ENCODE measurements at places on chromosomes 16 and 17. TPM values are rescaled to one million over a fixed set of nuclear protein-coding genes. Genes with fewer than 3 reads are reported as not detected.

DNA sequence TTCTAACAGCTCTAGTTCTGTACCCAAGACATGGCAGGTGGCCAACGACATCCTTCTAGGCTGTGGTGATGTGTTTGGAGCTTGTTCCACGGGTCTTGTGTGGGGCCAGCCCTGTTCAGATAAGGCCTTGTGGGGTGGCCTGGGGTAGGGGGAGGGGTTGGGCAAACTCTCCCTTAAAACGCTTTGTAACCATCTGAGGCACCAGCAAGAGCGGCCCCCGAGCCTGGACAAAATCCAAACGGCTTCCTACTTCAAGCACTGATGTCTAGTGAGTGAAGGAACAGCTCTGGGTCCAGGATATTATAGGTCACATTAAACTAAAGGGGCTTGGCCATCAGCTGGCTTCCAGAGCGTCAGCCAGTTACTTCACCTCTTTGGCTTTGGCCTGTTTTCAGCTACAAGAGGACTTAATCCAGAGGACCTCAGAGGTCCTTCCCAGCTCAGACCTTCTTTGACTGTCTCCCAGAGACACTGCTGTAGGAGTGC is 11.9 kb downstream of the SERPINF1 start:
- H3K27ac ChIP-seq: no peak overlapping the region
- H3K4me1 ChIP-seq: peaks cover 10% of the 10 kb centered on the region
- DNase-seq: no peak
- no peaks in the 10 kb centered on the region for H3K27me3 ChIP-seq
- peaks cover 7% of the 10 kb centered on the region for H3K36me3 ChIP-seq

GRCh38 chr16:65624229-65624628 is 502.4 kb upstream of the CDH11 start:
- DNase-seq: no peak
- H3K27ac ChIP-seq: no peak overlapping the region
- H3K4me3 ChIP-seq: no peak overlapping the region
- H3K4me1 ChIP-seq: no peaks in the 10 kb centered on the region
- H3K27me3 ChIP-seq: no peaks in the 10 kb centered on the region

GRCh38 chr17:79616801-79617200 is 6.0 kb upstream of the RBFOX3 start:
- no peaks in the 10 kb centered on the region for H3K36me3 ChIP-seq
- H3K4me3 ChIP-seq: no peak overlapping the region
- H3K27ac ChIP-seq: no peak overlapping the region
- H3K27me3 ChIP-seq: no peaks in the 10 kb centered on the region
- no peaks in the 10 kb centered on the region for H3K4me1 ChIP-seq

- no peaks in the 10 kb centered on the region for H3K4me1 ChIP-seq
- H3K27me3 ChIP-seq: no peaks in the 10 kb centered on the region
- H3K4me3 ChIP-seq: no peak overlapping the region
- no peak for DNase-seq
- H3K36me3 ChIP-seq: no peaks in the 10 kb centered on the region
Measured at GRCh38 chr16:69593751-69594255, 28.0 kb downstream of the NFAT5 start.

GRCh38 chr17:18261146-18261515 is 669 bp downstream of the MIEF2 start:
- peaks cover 45% of the 10 kb centered on the region for H3K4me1 ChIP-seq
- peaks cover 13% of the 10 kb centered on the region for H3K36me3 ChIP-seq
- peak overlapping the region; percentile 89 for H3K4me3 ChIP-seq
- no peak for DNase-seq
- no peaks in the 10 kb centered on the region for H3K27me3 ChIP-seq
- H3K27ac ChIP-seq: peak overlapping the region; percentile 86

The MFAP4 gene
- not detected for total RNA-seq

The PTGES3L gene
- 0.55 TPM for total RNA-seq

- H3K27ac ChIP-seq: no peak overlapping the region
- no peak overlapping the region for H3K4me3 ChIP-seq
- no peaks in the 10 kb centered on the region for H3K36me3 ChIP-seq
- no peak for DNase-seq
Measured at GRCh38 chr17:28367641-28368305, 2.3 kb downstream of the VTN start.

DNA sequence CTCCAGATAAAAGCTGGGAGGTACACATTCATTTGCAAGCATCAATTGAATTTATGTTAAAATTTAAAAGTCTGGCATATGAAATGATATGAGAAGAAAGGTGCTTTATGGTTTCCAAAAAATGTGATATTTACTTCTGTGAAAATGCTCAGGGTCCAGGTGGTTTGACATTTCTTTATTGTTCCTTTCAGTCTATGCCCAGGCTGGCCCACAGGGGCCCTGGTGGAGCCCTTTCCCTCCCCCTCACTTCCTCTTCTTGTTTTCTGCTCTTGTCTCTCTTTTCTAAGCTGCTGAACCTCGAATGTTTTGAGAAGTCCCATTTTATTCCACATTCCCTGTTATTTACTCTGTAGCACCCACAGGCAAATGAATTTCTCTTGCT is 127.8 kb downstream of the HS3ST3B1 start:
- H3K36me3 ChIP-seq: no peaks in the 10 kb centered on the region
- H3K27ac ChIP-seq: no peak overlapping the region
- H3K27me3 ChIP-seq: no peaks in the 10 kb centered on the region
- peaks cover 55% of the 10 kb centered on the region for H3K4me1 ChIP-seq
- H3K4me3 ChIP-seq: peak overlapping the region; percentile 71

The KRTAP2-2 gene
- total RNA-seq: not detected

DNA sequence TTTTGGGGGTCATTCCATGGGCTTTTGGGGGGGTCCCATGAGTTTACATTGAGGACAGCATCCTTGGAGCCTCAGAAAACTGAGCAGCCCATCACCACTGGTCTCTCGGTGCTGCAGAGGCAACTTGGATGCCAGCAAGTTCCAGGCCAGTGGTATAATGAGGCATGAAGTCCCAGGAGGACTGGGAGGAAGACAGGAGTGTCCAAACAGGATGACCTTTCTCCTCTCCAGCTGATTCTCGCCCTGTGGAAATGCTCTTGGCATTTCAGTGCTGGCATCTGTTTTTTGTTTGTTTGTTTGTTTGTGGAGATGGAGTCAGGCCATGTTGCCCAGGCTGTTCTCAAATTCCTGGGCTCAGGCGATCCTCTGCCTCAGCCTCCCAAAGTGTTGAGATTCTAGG is 347.6 kb downstream of the SNX29 start:
- no peaks in the 10 kb centered on the region for H3K36me3 ChIP-seq
- H3K4me3 ChIP-seq: no peak overlapping the region
- no peak overlapping the region for H3K27ac ChIP-seq
- no peaks in the 10 kb centered on the region for H3K27me3 ChIP-seq
- DNase-seq: no peak
- peaks cover 10% of the 10 kb centered on the region for H3K4me1 ChIP-seq

- no peak overlapping the region for H3K27ac ChIP-seq
- no peaks in the 10 kb centered on the region for H3K27me3 ChIP-seq
- no peaks in the 10 kb centered on the region for H3K36me3 ChIP-seq
- DNase-seq: no peak
- peaks cover 13% of the 10 kb centered on the region for H3K4me1 ChIP-seq
- no peak overlapping the region for H3K4me3 ChIP-seq
Measured at GRCh38 chr17:76789235-76789788, 51.4 kb downstream of the MFSD11 start.

The TEX19 gene
- not detected for total RNA-seq

DNA sequence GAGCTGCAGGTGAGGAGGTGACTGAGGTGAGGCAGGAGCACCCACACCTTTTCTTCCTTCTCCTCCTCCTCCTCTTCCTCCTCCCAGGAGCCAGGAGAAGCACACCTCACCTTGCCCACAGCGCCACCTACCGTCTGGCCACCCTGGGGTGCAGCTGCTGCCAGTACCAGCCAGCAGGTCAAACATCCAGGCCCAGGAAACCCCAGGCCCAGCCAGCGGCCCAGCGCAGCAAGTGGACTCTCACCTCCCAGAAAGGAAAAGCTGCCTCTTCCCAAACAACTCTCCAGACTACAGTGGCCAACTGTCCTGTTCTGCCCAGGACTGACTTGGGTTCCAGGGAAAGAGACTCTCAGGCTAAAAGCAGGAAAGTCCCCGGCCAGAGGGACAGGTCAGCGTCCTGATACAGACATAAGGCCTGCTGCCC is 22.7 kb downstream of the PEMT start:
- no peaks in the 10 kb centered on the region for H3K27me3 ChIP-seq
- H3K4me3 ChIP-seq: no peak overlapping the region
- H3K4me1 ChIP-seq: no peaks in the 10 kb centered on the region
- H3K36me3 ChIP-seq: no peaks in the 10 kb centered on the region
- peak; percentile 46 for DNase-seq
- H3K27ac ChIP-seq: no peak overlapping the region

- H3K27me3 ChIP-seq: no peaks in the 10 kb centered on the region
- no peak overlapping the region for H3K27ac ChIP-seq
- DNase-seq: no peak
- H3K4me1 ChIP-seq: peaks cover 7% of the 10 kb centered on the region
- H3K36me3 ChIP-seq: no peaks in the 10 kb centered on the region
- H3K4me3 ChIP-seq: no peak overlapping the region
Measured at GRCh38 chr17:16931318-16932060, 40.4 kb downstream of the TNFRSF13B start.

- H3K27ac ChIP-seq: peak overlapping the region; percentile 45
- H3K4me3 ChIP-seq: no peak overlapping the region
- H3K4me1 ChIP-seq: no peaks in the 10 kb centered on the region
- H3K36me3 ChIP-seq: no peaks in the 10 kb centered on the region
- DNase-seq: no peak
- peaks cover 4% of the 10 kb centered on the region for H3K27me3 ChIP-seq
Measured at GRCh38 chr16:66660422-66661209, 35.9 kb downstream of the CMTM4 start.

The MT4 gene
- total RNA-seq: not detected

DNA sequence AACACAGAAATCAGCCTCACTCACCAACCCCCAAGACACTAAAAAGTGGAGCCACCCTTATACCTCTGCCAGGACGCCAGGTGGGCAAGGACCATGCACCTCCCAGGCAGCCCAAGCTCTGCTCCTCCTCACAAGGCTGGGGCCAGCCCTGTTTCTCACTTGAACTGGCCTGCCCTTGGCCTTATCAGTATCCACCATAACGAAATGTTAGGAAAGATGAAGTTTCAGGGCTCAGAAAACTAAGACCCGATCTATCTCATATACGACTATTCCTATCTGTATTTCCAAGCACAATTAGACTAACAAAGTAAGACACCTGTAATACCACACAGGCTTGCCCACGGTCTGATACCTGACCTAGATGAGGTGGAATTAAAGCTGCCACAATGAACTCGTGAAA is 6.9 kb downstream of the FBXO31 start:
- H3K36me3 ChIP-seq: no peaks in the 10 kb centered on the region
- H3K4me3 ChIP-seq: no peak overlapping the region
- H3K27ac ChIP-seq: peak overlapping the region; percentile 16
- no peaks in the 10 kb centered on the region for H3K27me3 ChIP-seq
- peaks cover 14% of the 10 kb centered on the region for H3K4me1 ChIP-seq

The FBXL16 gene
- 11.1 TPM for total RNA-seq

All from CD8-positive, alpha-beta memory T cell (primary cell).